A549 treated with CpdA at 1 μM for 4 hours (cell line): ENCODE measurements at places on chromosomes 13 and 19. TPM values are rescaled to one million over a fixed set of nuclear protein-coding genes. Genes with fewer than 3 reads are reported as not detected.

PRODH2 gene
- total RNA-seq: 0.17 to 0.50 TPM (median 0.25 TPM) in 5 replicates

TYROBP gene
- not detected in 5 replicates for total RNA-seq

SIGLEC10 gene
- total RNA-seq: not detected in 5 replicates

C19orf53 gene
- total RNA-seq: 120 to 220 TPM (median 199 TPM) in 5 replicates

APC2 gene
- total RNA-seq: 1.3 to 2.0 TPM (median 1.7 TPM) in 5 replicates

RYR1 gene
- 4.3 to 5.0 TPM (median 5.0 TPM) in 5 replicates for total RNA-seq

ATP4A gene
- total RNA-seq: 0.01 TPM in 1 of 5 replicates, not detected in the others

TNNI3 gene
- 6.7 to 8.9 TPM (median 7.7 TPM) in 5 replicates for total RNA-seq

ARHGAP45 gene
- total RNA-seq: 1.8 to 2.2 TPM (median 2.0 TPM) in 5 replicates

SLITRK6 gene
- 0.33 to 0.97 TPM (median 0.38 TPM) in 5 replicates for total RNA-seq

SHISA7 gene
- total RNA-seq: not detected in 5 replicates
